ENCODE measurements at places on chromosomes 3 and 15.

- no peak for DNase-seq
Observed at GRCh38 chr15:85555875-85556617, 175.6 kb downstream of the AKAP13 start.

DNA sequence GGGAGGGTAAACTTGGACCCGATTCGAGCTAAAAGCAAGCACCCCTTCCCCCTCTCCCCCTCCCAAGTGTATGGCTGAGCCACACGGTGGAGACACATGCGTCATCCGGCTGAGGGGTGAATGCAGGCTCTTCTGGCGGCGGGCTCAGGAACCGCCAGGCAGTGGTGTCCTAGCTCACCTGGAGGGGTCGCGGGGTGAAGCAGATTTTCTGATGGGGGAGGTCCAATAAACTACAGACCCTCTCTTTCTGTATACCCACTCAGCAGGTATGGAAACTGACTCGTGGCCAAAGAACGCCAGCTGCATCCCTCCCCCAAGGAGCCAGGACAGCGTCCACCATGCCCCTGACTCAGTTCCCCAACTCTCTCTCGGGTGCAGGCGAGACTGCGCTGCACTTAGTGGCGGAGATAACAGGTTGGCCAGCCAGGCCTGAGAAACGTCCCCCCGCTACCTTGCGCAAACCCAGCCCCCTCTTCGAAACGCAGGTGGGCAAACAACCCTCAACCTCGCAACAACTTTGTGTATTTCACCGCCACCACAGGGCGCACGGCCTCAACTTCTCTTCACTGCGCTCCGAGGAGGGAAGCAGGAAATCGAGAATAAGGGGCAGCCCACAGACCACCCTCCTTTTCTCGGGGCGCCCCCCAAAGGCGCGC is 1.3 kb downstream of the MAGI1 start:
- DNase-seq = no peak

DNA sequence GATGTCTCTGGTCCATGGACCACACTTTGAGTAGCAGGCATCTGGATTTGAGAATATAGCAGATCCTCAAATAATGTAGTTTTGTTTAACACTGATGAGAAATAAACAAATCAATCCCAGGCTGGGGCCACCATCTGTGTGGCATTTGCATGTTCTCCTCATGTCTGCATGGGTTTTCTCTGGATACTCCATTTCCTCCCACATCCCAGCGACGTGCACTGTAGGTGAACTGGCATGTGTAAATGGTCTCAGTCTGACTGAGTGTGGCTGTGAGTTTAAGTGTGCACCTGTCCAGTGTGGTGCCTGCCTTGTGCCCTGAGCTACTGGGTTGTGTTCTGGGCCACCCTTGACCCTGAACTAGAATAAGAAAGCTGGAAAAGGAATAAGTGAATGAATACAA is 66.3 kb upstream of the NANOGP8 start:
- no peak for DNase-seq

GRCh38 chr3:16325850-16326249 is 60.8 kb downstream of the OXNAD1 start:
- DNase-seq = no peak

DNA sequence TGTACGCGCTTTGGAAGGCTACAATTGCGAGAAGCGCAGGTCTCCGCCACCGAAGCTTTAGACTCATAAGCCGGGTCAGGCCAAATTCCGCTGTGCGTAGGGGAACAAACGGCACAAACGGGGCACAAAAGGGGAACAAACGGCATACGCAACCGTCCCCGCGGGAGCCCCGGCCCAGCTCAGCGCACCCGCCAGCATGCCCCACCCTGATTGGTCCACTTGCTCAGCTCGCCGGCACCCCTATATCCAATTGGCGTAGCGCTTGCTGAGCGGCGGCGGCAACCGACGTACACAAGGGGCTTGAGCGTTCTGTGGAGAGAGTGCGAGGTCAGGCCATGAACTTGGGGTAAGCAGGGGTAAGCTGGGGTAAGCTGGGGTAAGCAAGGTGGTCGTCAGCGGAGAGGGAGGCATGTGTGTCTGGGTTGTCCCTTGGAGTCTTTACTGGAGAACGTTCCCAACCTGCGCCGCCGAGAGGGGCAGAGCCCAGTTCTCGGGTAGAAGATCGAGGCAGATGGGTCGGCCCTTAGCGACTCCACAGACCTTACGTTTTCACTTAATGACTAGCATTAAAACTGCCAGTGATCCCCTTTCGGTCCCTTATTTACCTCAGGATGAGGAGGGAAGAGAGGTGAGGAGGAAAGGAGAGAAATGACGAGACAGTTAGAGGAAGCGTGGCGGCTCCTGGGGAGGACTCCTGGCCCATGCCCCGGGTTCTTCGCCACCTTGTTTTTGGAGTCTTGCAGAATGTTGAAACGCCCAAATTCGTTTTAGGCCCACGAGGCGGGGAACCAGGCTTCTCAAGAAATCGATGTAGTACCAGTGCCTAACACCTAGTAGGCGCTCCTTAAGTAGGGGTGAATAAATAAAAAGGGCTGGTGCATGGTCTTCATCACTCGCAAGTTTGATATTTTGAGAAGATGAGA is at the start of gene CCDC66:
TSS of gene CCDC66 (plus strand) at position 268 of the 923 bp plus-strand sequence. CDS start at position 336, 68 bp downstream.
- DNase-seq = peak; percentile 90

DNA sequence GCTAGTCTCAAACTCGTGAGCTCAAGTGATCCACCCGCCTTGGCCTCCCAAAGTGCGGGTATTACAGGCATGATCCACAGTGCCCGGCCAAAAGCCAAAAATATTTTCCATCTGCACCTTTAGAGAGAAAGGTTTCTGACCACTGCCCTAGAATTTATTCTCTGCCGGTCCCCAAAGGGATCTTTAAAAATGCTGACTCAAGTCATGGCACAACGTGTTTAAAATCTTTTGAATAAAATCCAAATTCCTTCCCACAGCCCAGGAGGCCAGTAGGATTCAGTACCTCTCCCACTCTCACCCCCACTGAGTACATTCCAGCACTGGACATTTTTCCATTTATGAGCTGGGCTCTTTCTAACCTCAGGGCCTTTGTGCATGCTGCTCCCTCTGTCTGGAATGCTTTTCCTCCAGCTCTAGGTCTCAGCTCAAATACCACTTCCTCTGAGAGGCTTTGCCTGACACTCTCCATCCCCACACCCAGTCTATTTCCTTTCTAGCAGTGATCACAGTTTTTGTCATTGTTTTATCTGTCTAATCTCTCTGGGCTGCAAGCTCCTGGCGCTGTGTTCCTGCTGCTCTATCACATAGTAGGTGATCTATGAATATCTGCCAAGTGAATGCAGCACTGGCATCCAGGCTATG is 502.9 kb downstream of the SHQ1 start:
- no peak for DNase-seq

GRCh38 chr3:196775938-196776337 is 36.3 kb downstream of the PAK2 start:
- no peak for DNase-seq

GRCh38 chr3:151431940-151432339 is 28.9 kb downstream of the IGSF10 start:
- DNase-seq = no peak

GRCh38 chr3:43549626-43550290 is 72.1 kb downstream of the ANO10 start:
- no peak for DNase-seq

DNA sequence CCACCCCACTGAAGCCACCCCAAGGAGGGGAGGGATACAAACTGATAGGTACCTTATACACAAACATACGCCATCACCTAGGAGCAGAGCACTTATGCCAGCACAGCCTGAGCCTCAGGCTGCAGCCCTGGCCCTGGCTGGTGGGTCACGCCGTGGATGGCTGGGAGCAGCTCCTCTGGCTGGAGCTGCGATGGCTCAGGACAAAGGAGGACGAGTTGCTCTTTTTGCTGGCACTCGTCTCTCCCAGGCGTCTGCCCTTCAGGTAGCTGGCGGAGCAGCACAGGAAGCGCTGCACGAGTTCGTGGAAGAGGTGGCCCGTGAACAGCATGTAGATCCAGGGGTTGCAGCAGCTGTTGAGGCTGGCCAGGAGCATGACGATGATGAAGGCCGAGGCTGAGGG is 16.6 kb downstream of the OXTR start:
- DNase-seq = no peak

DNA sequence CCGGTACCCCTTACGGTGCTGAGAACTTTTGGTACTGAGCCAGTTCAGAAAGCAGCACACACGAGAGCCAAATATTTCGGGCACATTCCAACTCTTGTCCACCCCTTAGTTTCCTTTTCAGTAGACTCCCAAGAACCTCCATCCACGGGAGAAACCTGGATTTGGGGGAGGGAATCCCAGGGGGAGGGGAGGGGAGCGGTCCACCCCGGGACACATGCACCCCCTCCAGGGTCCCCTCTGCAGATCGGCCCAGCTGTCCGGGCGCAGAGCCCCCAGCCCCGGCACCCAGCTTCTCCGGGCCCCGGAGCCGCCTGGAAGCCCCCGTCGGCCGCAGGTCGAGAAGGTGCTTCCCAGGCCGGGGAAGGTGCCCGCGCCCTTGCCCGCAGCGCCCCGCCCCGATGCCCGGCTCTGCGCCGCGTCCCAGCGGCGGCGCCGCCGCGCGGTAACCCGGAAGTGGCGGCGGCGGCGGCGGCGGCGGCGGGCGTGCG is 455 bp upstream of the ABHD17C start:
- no peak for DNase-seq

DNA sequence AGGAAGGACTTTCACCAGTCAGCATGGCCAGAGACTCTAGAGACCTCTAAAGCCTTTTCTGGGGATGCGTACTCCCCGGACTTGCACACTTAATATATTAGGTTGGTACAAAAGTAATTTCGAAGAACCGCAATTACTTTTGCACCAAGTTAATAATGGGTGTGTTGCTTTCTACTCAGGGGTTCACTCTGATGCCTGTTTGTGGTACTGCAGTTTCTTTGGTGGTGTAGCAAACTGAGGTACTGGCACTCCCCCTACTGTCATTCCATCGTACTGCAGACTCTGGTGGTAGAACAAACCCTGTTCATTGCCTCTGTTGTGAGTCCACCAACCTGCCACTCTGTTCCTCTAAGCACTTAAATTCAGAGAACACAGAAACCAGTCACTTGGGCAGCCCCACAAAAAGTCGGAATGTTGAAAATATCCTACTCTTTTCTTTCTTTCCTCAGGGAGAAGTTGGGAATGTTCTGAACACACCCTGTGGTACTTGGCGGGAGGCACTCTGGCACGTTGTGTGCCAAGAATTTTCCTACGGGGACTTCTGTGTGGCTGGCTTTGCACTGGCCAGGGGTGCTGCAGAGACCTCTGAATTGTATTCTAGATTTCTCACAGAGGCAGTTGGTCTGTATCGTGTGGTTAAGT is 46.3 kb downstream of the GABRG3 start:
- DNase-seq = peak; percentile 35

DNA sequence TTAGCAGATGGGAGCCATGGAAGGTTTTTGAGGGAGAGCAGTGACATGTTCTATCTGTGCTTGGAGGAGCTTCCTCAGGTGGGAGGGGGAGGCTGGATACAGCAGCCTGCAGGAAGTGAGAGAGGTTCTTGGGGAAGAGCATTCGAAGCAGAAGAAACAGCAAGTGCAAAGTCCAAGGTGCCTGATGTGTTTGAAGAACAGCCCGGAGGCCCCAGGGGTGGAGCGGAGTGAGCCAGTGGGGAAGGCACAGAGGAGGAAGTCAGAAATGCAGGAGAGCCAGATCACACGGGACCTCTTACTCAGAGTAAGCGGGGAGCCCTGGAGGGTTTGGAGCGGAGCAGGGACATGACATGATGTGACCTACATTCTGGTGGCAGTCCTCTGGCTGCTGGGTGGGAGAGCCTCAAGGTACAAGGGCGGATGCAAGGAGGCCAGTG is 10.8 kb downstream of the ITGA11 start:
- no peak for DNase-seq

DNA sequence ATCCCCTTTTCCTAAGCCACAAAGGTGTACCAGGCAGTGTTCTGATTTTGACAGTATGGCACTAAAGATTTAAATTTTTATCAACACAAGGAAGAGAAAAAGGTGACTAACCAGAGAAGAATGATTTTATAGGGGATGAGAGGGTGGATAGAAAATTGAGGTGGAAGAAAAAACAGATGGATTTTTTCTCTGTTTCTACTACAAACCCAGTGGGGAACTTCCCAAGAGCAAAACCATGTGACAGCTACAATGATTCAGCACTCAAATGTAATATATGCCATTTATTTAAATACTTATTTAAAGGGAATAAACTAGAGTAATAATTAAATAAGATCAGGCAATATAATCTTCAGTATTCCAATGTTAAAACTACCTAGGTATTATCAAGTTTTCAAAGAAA is 11.1 kb downstream of the DCUN1D1 start:
- no peak for DNase-seq

- no peak for DNase-seq
Observed at GRCh38 chr3:85864896-85865295, 906.1 kb downstream of the CADM2 start.

DNA sequence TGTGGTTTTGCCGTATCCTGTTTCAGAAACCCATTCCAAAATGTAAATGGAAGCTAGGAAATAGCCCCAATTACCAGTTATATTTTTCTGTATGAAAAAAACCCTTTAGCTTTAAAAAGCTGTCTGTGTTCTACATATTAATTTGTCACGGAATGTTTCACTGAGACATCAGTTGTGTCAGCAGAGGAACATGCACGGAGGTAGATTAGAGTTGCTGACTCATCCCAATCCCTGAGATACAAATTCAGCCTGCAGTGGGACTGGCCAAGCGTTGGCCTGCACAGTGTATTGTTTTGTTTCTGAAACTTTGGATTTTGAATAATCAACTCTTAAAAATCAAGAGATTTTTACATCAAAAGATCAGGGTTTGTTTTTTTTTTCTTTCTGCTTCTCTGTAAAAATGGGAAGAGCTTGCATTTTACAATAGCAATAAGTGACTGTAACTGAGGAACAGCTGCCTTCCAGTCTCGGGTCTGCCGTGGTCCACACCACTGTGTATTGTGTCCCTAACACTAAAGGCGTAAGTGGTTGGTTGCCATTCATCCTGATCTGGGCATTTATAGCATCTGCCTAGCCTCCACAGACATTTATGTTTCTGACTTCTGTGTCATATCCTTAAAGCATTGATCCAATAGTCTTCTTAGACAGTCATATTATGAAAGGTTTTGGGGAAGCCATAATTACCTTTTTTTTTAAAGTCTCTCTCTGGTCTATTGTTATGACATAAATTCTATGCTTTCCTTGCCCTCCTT is 218.1 kb downstream of the ADAMTSL3 start:
- DNase-seq = no peak

DNA sequence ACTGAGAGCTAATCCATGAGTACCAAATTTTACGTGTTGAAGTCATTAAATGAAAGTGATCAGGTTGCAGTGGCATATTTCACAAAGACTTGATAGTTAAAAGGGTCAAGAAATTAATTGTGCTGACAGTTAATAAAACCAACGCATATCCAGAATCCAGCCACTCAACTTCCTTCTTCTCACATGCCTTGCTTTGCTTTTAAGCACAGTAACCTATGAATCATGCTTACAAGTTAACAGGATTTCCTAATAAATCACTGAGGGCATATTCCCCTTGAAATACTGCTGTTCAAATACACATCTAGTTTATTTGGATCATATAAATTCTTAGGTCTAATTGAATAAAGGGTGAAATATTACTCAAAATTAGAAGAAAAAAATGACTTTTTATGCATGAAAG is 801.5 kb upstream of the EPHA6 start:
- DNase-seq = no peak

DNA sequence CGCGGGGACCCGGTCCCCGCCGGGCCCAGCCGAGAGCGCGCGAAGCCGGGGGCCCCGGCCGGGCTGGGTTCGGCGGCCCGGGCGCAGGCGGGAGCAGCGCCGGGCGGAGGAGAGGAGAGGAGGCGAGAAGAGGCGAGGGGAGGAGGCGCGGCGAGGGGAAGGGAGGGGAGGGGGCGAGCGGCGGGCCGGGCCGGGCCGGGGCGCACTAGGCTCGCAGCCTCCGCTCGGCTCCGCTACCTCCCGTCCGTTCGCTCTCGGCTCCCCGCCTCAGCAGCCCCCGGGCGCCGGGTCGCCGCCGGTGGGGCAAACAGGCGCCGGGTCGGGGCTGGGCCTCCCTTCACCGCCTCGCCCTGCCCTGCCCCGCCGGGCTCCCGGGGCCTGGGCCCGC is 351 bp downstream of the INSYN1 start:
- DNase-seq = no peak
